ENCODE measurements at places on chromosomes 2 and 18. TPM values are rescaled to one million over a fixed set of nuclear protein-coding genes. Genes with fewer than 3 reads are reported as not detected.

- H3K36me3 ChIP-seq: peaks cover 54% of the 10 kb centered on the region
- peak overlapping the region; percentile 95 for H3K4me3 ChIP-seq
- H3K27ac ChIP-seq: peak overlapping the region; percentile 95
- no peaks in the 10 kb centered on the region for H3K27me3 ChIP-seq
- peak; percentile 89 for DNase-seq
These were observed 3.9 kb downstream of the WIPF1 start for GRCh38 chr2:174593574-174594203.

- H3K27me3 ChIP-seq: no peaks in the 10 kb centered on the region
- no peaks in the 10 kb centered on the region for H3K36me3 ChIP-seq
- H3K4me1 ChIP-seq: no peaks in the 10 kb centered on the region
- no peak overlapping the region for H3K4me3 ChIP-seq
These were observed 401.9 kb downstream of the LNPK start for GRCh38 chr2:175599966-175600831.

- no peak overlapping the region for H3K27ac ChIP-seq
- no peak for DNase-seq
- H3K27me3 ChIP-seq: no peaks in the 10 kb centered on the region
- H3K4me3 ChIP-seq: no peak overlapping the region
These were observed 28.1 kb downstream of the NBAS start for GRCh38 chr2:15532996-15533395.

DNA sequence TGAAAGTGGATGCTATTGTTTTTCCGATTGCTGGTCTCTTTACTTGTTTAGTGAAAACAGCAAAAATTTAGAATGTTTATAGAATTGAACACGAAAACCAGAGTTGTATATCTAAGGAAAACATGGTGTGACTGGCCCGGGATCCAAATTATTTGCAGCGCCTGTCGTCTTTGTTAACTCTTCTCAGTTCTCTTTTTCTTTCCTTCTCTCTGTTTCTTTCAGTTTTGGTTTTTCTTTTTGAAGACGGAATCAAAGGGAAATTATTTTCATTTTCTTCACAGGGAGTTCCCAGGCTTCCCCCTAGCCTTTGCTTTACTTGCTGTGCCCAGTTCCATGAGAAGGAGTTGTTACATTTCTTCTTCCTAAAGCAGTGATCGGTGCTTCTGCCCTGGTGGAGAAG, 76.0 kb downstream of the AGAP1 start:
- peaks cover 16% of the 10 kb centered on the region for H3K27me3 ChIP-seq
- no peak overlapping the region for H3K27ac ChIP-seq
- no peaks in the 10 kb centered on the region for H3K36me3 ChIP-seq
- no peak overlapping the region for H3K4me3 ChIP-seq
- H3K4me1 ChIP-seq: peaks cover 2% of the 10 kb centered on the region
- DNase-seq: no peak

DNA sequence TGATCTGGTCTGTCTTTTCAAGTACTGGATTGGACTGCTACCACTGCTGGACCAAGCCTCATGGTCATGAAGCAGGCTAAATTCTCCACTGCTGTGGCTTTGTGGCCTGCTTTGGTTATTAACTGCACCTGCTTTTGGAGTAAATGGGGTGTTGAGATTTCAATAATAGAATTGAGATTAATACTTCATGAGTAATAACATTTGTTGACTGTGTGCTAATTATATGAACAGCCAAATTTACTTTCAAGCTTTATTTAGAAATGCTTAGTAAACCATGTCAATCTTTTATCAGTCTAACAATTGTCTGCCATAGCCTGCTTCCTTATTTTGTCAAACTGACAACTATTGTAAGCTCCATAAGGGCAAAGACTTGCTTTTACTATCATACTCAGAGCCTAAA, 27.4 kb upstream of the MTIF2 start:
- H3K4me3 ChIP-seq: no peak overlapping the region
- H3K36me3 ChIP-seq: no peaks in the 10 kb centered on the region
- no peaks in the 10 kb centered on the region for H3K27me3 ChIP-seq
- DNase-seq: no peak

DNA sequence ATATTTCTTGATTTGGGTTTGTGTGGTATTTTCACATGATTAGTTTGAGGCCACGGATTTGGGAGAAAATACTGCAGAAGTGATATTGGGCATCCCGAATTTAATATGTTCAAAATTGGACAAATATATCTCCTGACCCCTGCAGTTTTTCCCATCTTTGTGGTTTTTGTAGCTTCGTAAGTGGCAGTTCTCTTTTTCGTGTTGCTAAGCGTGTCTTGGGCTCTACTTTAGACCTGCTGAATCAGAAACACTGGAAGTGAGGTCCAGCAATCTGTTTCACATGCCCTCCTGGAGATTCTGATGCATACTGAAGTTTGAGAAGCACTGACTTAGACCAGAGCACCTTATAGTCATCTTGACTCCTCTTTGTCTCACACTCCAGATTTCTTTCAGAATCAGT, 98.3 kb downstream of the EPB41L5 start:
- H3K4me1 ChIP-seq: peaks cover 30% of the 10 kb centered on the region
- DNase-seq: no peak
- H3K4me3 ChIP-seq: no peak overlapping the region
- H3K27ac ChIP-seq: no peak overlapping the region
- no peaks in the 10 kb centered on the region for H3K36me3 ChIP-seq

The EGR4 gene
- total RNA-seq: not detected

The NT5C1B gene
- total RNA-seq: not detected

All from naive thymus-derived CD8-positive, alpha-beta T cell (primary cell).